Amniotic epithelial cell (primary cell): ENCODE measurements at places on chromosomes 2 and 18.

DNA sequence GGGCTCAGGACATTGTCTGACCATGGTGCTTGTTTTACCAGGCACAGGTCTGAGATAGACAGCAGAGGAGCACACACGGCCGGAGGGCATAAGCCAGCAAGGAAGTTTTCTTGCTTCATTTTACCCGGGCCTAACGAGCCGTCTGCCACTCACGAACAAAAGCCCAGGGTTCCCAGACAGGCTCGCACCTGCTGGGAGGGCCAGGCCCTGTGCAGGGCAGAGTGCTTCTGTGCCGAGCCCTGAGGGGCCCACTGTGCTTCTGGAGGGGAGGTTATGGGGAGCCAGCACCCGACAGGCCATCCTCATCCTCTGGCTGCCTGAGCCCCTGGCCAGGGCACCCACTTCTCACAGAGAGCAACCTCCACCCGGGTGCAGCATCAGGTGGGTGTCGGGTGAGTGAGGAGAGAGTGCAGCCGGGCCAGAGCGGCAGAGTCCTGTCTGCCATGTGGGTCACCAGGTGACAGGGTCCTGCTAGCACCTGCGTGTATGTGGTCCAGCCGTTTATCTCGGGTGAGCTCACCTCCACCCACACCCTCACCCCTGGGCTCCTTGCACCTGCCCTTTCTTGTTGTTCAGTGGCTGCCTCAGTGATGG is 297.9 kb downstream of the NDUFA10 start:
- DNase-seq = no peak

- peak; percentile 21 for DNase-seq
Measured at GRCh38 chr2:230891064-230891463, 26.3 kb downstream of the ITM2C start.

- DNase-seq = peak; percentile 9
Measured at GRCh38 chr18:47931718-47932103, 1.3 kb upstream of the SMAD2 start.

GRCh38 chr18:10289251-10289650 is 165.2 kb upstream of the APCDD1 start:
- no peak for DNase-seq

GRCh38 chr2:134375935-134376334 is 122.1 kb downstream of the MGAT5 start:
- DNase-seq = peak; percentile 93

DNA sequence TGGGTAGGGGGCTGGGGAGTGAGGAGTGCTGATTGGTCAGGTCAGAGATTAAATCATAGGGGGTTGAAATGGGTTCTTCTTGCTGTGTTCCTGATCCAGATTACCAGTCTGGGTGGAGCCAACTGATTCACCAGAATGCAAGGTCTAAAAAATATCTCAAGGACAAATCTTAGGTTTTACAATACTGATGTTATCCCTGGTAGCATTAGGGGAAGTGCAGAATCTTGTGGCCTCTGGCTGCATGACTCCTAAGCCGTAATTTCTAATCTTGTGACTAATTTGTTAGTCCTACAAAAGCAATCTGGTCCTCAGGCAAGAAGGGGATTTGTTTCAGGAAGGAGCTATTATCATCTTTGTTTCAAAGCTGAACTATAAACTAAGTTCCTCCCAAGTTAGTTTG is 289.2 kb upstream of the KYNU start:
- no peak for DNase-seq

DNA sequence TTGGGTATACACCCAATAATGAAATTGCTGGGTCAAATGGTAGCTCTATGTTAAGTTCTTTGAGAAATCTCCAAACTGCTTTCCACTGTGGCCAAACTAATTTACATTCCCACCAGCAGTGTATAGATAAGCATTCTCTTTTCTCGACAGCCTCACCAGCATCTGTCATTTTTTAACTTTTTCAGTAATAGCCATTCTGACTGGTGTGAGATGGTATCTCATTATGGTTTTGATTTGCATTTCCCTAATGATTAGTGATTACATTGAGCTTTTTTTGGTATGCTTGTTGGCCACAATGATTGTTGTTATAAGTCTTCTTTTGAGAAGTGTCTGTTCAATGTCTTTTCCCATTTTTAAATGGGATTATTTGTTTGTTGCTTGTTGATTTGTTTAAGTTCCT is 50.4 kb upstream of the EPAS1 start:
- no peak for DNase-seq

DNA sequence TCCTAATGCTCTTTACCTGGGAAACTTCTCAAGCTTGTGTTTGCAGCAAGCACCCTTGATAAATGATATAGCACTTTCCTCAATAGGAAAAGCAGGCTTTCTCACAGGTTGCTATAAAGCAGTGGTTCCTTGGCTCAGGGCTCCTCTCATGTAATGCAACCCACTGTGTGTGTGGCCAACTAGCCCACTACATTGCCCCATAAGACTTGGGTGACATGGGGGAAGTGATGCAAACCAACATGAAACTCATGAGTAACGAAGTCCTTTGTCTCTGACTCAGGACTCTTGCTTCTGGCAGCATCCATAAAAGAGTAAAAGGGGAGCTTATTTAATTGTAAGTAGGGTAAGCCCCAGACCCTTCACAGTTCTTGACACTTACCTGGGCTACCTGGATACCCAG is 106.9 kb downstream of the COL4A4 start:
- DNase-seq = no peak

DNA sequence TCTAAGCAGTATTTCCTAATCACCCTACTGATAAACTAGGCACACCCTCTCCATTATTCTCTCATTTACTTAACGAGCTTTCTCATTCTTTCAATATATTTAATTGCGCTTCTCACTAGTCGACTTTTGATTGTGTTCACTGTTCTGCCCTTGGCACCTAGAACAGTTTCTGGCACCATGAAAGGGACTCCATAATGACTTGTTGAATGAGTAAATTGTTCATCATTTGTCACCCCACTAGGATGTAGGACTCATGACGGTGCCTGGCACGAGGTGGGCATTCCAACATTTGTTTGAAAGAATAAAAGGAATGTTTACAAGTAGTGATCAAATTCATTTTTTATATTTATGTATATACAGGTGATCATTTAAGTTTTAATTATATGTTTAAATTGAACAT is 123.7 kb downstream of the DIS3L2 start:
- DNase-seq = no peak

- DNase-seq = no peak
Measured at GRCh38 chr2:60371681-60372080, 181.8 kb downstream of the BCL11A start.

DNA sequence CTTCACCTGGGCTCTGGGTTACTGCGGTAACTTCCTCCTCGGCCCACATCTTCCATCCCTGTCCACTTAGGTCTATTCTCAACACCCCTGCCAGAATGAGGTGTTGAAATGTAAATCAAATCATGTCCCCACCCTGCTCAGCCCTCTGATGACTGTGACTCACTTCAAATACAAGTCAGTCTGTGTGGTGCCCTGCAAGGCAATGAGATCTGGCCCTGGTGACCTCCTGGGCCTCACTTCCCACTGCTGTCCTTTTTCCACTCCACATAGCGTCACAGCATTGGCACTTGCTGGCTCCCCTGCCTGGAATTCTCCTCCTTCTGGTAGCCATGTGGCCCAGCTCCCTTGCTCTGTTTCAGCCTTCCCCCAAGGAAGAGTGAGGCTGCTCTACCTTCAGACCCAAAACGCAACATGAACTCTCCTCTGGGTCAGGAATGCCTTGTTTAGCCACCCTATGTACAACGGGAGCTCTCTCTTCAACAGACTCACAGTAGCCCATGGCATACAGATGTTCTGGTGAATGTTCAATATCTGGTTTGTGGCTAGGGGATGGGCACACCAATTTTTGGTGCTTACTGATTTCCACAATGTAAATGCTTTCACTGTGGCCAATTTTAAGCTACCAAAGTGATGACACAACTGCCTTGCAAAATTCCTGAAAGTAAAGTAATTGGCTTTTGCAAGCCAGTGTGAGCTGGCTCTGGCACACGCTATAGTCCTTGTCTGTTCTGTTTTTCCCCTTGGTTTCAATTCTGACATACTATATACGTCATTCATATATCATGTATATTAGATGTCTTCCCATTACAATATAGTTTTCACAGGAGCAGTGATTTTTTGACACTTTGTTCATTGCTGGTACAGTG is 550.3 kb upstream of the HS6ST1 start:
- no peak for DNase-seq

DNA sequence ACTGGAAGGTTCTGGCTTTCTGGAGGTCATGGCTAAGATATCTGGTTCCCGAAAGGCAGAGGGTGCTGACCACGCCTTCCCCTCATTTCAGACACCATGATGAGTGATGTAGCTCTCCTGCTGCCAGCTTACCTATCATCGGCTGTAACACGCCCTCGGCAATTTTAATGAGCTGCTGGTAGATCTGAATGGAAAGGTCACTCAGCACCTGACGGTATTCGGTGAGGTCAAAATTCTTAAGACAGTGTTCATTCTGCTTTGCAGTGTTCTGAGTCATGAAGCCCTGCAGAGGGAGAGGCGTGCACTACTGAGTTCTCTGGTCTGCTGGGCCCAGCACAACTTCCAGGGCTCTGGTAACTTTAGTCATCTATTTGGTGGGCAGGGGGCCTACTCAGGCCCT is 25.7 kb upstream of the ACAA2 start:
- peak; percentile 64 for DNase-seq

GRCh38 chr2:100673691-100674485 is 111.1 kb downstream of the PDCL3 start:
- DNase-seq = no peak

- no peak for DNase-seq
Measured at GRCh38 chr18:9596226-9596625, 18.1 kb downstream of the PPP4R1 start.

DNA sequence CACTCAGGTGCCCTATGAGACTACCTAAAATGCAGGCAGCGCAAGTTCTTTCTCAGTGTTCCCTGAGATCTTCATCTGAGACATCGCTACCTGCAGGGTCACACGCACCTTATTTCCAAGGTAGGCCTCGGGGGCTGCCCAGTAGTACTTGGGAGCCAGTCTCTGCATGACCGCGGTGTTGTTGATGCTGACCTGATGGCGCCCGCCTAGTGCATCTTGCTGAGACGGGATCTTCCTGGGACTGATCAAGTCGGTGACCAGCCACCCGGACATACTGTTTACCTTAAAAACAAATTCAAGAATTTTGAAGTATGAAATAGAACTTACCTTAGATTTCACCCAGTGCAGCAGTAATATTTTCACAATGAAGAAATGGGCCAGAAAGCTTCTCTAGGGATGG is 80.1 kb downstream of the LAMA1 start:
- DNase-seq = no peak

GRCh38 chr2:45731141-45731540 is 79.7 kb downstream of the PRKCE start:
- no peak for DNase-seq

DNA sequence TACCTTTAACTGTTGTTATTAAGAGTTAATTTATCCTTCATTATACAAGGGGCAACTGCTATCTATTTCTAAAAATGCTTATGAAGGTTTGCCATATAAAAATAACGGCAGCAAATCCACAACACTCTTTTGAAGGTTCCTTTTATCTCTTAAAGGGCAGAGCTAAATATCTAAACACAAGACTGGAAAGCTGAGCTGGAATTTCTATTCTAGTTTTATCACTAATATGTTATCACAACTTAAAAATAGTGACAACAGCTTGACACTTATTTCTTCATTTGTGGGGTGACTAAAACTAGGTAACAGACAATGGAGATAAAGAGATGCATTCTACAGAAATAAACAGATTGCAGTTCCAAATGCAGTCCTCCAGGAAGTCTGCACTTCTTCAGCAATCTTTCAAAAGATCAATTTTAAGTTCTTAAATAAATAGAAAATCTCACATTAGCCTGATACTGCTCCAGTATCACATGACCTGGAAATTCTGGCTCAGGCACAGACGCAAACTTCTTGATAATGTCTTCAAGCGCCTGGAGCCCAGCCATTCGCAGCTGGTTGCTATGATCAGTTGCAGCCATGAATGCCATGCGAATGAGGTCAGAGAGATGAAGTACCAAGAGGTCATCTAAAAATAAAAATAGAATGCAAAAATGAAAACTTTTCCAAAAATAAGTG is 54.0 kb upstream of the STRN start:
- DNase-seq = peak; percentile 89

GRCh38 chr2:23767876-23768621 is 158.9 kb downstream of the ATAD2B start:
- DNase-seq = peak; percentile 64

GRCh38 chr2:106094131-106094841 is 99.8 kb downstream of the UXS1 start:
- DNase-seq = no peak

DNA sequence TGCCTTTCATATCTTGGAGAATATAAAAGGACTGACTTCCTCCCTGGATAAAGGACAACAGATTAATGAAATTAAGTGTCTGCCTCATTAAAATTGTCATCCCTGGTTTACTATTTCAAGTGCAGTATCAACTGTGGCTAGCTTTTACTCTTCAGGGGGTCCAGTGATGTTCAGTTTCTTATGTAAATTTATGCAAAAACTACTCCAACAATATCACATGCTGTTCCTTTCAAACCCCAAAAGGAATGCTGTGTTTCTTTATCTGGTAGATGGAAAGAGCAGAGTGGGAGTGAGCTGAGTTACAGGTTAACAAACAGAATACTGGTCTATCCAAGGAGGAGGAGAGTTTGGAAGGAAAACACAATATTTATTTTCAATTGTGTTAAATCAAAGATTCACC is 283.7 kb upstream of the VWC2L start:
- DNase-seq = no peak

DNA sequence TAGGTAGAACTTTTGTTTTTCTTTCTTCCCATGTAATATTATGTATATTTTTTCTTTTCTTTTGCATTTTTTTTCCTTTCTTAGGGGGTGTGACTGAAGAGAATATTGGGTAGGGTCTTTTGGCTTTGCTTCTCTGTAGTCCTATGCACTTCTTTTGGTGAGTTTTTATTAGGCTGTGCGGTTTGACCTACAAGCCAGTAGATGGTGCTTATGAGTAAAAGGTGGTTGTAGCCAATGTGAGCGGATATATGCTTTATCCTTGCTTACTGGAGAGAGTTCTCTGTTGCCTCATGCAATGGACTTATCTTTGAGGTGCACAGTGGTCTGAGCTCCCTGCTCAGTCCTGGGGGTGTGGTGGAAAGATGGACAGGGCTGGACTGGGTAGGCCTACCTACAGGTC is 52.7 kb downstream of the DSEL start:
- peak; percentile 45 for DNase-seq

- no peak for DNase-seq
Measured at GRCh38 chr2:219506802-219507526, 7.3 kb upstream of the ASIC4 start.

GRCh38 chr2:232434091-232434490 is 21.9 kb upstream of the ALPI start:
- DNase-seq = no peak

DNA sequence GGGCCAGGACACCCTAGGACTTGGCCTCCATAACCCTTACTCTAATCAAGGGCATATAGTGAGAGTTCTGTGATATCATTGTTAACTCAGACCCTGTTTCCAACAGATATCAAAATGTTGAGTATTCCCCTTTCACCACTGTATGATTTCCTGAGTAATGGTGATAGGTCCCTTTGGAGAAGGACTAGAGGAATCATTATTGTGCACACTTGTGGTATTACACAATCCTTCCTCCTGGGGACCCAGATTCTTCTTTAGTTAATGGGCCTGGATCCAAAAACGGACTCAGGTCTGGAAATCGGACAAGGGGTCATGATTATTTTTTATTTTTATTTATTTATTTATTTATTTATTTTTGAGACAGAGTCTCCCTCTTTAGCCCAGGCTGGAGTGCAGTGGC is 23.5 kb downstream of the PRKRA start:
- no peak for DNase-seq
